Cardiac ventricle fibroblast (primary cell): ENCODE measurements at places on chromosomes 1 and 21. TPM values are rescaled to one million over a fixed set of nuclear protein-coding genes. Genes with fewer than 3 reads are reported as not detected.

TFF2 gene
- total RNA-seq = not detected in 2 replicates

F11R gene
- total RNA-seq = 4.1 and 10.9 TPM in 2 replicates

HPCA gene
- total RNA-seq = not detected in 2 replicates

KCNK2 gene
- total RNA-seq = 0.31 and 0.49 TPM in 2 replicates
